ENCODE measurements at places on chromosomes 1 and 21.

DNA sequence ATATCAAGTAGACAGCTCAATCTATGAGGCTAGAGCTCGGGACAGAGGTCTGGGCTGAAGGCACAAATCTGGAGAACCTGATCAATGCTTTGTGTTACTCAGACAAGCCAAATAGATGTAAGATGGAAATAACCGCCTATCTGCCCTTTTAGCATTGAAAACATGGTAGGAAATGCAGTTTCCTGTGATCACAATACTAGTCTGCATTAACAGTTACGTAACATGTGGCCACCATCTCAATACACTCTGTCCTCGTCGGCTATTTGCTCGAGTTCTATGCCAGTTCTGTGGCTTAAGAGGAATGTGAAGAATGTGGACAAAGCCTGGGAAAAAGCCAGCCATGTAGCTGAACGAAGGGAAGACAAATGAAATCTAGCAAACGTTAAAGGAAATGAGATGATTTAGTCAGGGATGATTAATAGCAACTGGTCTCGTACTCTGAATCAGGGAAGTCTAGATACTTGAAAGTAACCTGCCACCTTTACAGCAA is 73.3 kb downstream of the HSF2BP start:
- peak; percentile 90 for DNase-seq

- DNase-seq: no peak
Measured at GRCh38 chr1:1437033-1437903, 1.8 kb downstream of the VWA1 start.

DNA sequence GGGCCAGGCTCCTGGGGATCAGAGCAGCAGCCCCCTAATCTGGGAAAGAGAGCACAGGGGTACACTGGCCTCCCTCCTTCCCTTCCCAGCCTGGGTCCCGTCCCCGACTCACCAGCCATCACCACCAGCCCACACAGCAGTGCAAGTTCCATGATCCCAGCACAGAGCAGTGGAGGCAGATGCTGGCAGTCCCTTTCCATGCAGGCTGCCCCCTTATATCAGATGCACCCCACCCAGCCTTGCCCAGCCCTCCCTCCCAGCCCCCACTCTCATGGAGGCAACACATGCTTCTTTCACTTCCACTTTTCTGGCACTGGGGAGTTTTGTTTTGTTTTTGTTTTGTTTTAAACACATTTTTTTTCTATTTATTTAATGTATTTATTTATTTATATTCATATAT is at the start of gene PLA2G2D:
PLA2G2D (minus strand) TSS at position 190 of the 400 bp plus-strand sequence; CDS start at position 152, 38 bp downstream.
- DNase-seq: no peak

DNA sequence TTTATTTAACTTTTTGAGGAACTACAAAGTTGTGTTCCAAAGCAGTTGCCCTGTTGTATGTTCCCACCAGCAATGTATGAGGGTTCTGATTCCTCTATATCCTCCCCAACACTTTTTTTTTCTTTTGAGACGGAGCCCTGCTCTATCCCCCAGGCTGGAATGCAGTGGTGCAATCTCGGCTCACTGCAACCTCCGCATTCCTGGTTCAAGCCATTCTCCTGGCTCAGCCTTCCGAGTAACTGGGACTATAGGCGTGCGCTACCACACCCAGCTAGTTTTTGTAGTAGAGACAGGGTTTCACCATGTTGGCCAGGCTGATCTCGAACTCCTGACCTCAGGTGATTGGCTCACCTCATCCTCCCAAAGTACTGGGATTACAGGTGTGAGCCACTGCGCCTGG is 60.4 kb upstream of the ENAH start:
- DNase-seq: no peak

DNA sequence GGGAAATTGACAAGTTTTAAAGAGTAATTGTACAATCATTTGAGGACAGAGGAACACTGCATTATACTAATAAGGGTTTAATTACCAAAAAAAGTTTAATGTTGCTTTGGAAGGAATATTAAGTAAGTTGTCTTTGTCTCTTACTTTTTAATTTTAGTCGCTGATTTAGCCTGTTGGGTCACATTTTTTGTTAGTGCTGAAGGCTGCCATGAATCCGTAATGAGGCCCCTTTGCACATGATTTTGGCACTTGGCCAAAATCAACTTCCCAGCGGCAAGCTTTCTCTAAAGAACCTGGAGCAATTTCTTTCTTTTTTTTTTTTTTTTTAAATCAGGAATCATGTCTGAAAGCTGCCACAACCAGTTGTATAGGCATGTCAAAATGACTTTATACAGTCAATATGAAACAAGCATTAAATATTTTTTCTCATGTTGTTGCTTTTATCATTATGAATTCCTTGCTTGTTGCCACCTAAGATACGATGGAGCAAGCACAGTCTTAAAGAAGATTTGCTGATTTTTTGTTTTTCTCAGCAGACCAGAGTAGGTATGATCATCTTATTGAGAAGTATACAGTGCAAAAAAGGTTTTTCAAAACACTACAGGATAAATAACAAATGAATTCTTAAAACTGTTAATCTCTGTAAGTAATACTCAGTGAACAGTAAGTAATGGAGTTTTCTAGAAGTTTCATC is 690.4 kb downstream of the USP25 start:
- peak; percentile 8 for DNase-seq

DNA sequence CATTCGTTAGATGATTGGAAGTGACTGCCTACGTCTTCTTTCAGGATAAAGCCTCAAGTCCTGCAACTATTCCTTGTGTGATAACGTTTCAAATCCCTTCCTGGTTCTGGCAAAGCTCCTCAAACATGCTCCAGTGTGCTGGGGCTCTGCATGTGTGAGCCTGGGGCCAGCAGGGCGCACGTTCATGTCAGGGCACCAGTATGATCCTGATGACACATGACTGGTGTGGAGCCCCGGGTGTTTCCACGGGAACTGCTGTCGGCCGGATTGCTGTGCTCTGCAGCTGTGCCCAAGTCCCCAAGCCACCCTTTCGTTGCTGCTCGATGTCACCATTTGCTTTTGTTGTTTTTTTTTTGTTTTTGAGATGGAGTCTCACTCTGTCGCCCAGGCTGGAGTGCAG is 21.3 kb downstream of the KRTAP10-1 start:
- DNase-seq: no peak

DNA sequence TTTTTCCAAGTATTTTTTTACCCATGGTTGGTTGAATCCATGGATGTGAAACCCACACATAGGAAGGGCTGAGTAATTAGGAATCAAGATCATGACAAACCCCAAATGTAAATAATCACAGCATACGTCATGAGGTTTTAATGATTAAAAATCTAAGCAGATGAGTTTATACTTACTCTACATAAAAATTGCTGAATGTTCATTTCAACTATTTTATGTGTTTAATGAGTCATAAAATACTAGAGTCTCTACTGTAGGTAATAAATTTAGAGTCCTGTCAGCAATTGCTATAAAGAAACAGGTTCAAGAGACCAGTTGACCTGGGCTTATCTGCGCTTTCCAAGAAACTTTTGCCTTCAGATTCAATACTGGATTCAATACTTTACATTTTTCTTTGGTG is 18.2 kb downstream of the CTH start:
- peak; percentile 10 for DNase-seq

DNA sequence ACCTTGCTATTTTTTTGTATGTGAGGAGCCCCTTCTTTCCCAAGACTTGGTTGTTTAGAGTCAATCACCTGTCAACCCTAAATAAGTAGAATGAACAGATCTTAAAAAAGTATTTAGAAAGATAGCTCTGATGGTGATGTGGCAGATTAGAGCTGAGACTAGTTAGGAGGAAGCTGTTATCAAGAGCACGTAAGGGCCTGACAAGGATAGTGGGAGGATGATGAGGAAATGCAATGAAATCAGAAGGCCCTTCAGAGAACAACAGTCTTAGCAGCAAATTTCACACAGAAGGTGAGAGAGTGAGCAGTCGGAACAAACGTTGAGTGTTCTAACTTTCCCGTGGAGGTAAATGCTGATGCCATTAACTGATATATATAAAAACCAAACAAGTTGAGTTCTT is 15.9 kb upstream of the S1PR1 start:
- no peak for DNase-seq

- DNase-seq: no peak
Measured at GRCh38 chr21:18449605-18450550, 46.3 kb upstream of the TMPRSS15 start.

- DNase-seq: no peak
Measured at GRCh38 chr1:12196641-12197482, 30.1 kb downstream of the TNFRSF1B start.

DNA sequence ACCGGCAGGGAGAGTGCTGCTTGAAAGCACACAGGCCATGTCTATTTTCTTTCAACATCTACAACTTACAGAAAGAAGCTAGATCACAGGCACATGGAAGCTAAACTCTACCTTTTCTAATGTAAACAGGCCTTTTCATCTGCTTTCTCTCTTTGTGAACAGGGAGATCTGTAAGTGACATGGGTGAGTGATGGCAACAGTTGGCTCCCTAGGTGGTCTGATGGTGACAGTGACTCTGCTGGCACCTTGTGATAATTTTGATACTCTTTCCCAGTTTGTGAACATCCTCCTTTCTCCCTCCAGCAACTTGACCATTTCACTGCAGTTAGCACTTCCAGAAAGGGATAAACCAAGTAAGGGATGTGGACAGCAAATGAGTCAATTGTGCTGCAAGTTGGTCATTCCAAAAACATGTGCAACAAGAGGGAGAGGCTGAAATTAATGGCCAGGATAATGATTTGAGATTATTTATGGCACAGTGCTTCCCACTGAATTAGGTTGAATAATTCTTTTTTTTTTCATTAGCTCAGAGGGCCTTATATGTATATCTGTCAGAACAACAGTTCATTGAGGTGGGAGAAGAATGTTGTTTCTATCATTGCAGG is 89.5 kb downstream of the XCL2 start:
- no peak for DNase-seq

- no peak for DNase-seq
Measured at GRCh38 chr1:202329891-202330290, 11.8 kb downstream of the UBE2T start.

DNA sequence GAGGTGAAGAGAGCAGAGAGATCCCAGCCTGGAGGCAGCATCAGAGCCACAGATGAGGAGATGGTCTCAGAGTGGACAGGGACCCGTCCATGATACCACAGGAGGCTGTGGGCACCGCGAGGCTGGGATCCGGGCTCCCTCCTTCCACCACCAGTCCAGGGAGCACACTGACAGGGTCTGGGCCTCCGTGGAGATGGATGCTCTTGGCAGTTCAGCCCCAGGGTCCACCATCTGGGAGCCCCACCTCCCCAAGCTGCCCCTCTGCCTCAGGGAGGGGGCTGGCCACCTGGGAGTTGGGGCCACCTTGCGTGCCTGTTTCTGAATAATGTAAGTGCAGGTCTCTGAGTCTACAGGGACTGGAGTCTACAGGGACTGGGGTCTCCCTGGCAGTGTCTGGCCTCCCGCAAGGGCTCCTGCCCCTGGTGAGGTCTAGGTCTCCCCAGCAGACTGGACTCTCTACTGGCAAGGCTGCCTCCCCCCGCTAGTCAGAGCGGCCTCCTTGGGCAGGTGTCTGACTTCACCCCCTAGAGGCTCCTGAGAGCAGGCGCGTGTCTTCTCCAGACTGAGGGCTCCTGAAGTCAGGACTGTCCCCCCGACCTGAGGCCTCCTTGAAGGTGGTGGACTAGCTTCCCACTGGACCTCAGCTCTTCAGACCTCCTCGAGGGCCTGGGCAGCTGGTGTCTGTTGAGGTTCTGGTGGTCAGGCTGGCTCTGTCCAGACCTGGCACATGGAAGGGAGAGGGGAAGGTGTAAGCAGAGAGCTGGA is 218.5 kb downstream of the PTPRU start:
- no peak for DNase-seq

- no peak for DNase-seq
Measured at GRCh38 chr21:17548262-17548661, 35.4 kb downstream of the CXADR start.

DNA sequence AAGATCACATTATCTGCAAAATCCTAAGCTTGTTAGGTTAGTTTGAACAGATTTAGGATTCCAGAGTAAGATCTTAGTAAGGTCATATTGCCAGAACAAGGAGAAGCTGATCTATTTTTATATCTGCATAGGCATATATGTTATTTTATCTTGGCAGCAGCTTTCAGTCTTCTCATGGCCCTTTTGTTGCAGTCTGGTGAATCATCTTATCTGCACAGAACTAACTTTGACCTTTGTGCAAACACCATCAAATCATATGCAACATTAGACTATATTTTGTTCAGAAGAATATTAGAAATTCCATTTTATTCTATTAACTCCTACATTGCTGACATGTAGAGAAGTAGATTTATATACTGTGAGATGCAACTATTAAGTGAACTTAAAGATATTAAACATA is 107.3 kb downstream of the CLEC20A start:
- no peak for DNase-seq

DNA sequence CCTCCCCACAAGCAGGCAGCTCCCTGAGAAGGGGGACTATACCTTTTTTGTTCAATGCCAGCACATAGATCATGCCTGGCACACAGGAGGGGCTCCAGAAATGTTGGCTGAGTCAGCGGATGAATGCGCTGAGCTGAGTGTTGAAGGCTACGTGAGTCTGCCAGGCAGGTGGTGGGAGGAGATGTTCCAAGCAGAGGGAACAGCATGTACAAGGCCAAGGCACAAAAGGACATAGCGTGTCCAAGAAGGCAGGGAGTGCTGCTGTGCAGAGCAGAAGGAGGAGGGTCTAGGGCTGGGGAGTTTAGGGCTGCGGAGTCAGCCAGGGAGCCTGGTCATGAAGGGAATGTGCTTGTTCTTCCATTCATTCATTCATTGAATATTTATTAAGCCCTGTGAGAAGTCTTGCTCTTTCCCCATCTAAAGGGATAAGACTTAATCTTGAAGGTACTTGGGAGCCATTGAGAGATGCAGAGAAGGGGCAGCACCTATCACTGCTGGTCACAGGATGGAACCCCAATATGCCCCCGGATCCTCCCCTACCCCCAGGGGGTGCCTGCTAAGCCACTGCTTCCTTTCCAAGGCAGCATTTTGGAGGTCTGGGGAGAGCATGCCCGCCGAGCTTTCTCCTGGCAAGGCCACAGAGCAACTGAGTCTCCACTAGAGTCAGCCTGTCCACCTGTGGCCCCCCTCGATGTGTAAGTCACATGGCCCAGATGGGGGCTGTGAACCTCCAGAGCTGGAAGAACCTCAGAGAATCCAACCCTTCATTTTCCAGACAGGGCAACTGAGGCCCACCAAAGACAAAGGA is 31.2 kb upstream of the LAPTM5 start:
- no peak for DNase-seq

GRCh38 chr1:15282810-15283474 is 35.9 kb downstream of the FHAD1 start:
- no peak for DNase-seq

DNA sequence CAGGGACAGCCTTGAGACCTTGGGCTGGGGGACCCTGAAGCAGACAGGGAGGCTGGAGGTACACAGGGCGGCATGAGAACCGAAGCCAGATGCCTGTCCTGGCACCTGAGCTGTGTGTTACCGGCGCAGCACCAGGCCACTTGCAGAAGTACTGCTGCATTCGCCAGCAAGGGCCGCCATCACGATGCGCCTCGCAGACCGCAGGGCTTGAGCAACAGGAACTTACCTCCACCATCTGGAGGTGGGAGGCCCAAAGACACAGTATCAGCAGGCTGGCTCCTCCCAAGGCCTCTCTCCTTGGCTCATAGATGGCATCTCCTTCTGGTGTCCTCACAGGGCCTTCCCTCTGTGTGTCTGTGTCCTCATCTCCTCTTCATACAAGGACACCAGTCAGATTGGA is 90.1 kb downstream of the PRDM16 start:
- DNase-seq: no peak

- DNase-seq: no peak
Measured at GRCh38 chr21:39818557-39818956, 48.7 kb upstream of the PCP4 start.

Data from HTR-8/SVneo (cell line).